CD4-positive, alpha-beta T cell (primary cell): ENCODE measurements at places on chromosomes 12 and 14.

- no peak overlapping the region for H3K27ac ChIP-seq
- peaks cover 55% of the 10 kb centered on the region for H3K36me3 ChIP-seq
- H3K27me3 ChIP-seq = no peaks in the 10 kb centered on the region
These were observed 50.8 kb downstream of the ARL1 start for GRCh38 chr12:101356794-101357193.

DNA sequence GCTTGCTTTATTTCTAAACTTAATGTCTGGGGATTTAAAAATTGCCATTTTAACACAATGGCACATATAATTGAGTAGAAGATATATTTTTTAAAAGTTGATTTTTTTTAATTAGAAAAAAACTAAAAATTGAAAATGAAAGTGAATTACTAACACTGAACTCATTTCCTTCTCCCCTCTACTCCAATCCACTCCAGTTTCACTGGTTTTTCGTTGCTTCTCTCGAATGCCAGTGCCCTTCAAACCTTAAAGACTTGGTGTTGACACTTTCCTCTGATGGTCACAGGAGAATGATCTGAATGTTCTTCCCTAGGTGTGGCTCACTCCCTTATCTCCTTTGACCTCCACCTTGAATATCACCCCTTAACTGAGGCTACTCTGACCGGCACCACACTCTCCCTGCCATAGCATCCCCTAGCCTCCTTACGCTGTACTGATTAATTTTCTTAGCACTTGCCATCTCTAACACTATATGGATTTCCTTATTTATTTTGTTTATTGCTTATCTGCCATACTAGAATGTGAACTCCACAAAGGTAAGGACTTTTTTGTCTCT lies 107.1 kb downstream of the LIN7A start:
- DNase-seq = no peak
- no peak overlapping the region for H3K4me3 ChIP-seq
- no peaks in the 10 kb centered on the region for H3K4me1 ChIP-seq
- H3K27me3 ChIP-seq = no peaks in the 10 kb centered on the region
- no peaks in the 10 kb centered on the region for H3K36me3 ChIP-seq

DNA sequence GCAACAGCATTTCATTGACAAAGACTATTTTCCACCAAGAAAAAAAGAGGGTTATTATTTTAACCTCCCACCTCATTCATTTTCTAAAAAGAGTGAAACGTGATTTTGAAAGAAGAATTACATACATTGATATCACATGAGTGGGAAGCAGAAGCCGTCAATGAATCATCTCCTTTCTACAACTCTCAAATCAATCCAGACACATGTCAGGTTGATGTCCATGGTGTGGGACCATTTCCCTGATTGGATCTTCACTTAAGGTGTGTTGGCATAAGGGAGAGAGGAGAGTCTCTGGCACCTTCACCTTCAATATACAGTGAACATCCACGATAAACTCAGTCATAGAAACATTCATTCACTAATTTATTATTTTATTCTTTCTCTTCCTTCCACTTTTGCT lies 1095.1 kb downstream of the BCL11B start:
- H3K36me3 ChIP-seq = no peaks in the 10 kb centered on the region
- H3K27me3 ChIP-seq = no peaks in the 10 kb centered on the region
- DNase-seq = no peak
- peak overlapping the region; percentile 80 for H3K27ac ChIP-seq
- peaks cover 82% of the 10 kb centered on the region for H3K4me1 ChIP-seq
- no peak overlapping the region for H3K4me3 ChIP-seq

GRCh38 chr12:119692997-119693396 lies 25.1 kb downstream of the PRKAB1 start:
- no peaks in the 10 kb centered on the region for H3K4me1 ChIP-seq
- H3K27me3 ChIP-seq = no peaks in the 10 kb centered on the region
- H3K4me3 ChIP-seq = no peak overlapping the region
- H3K27ac ChIP-seq = no peak overlapping the region
- no peak for DNase-seq

DNA sequence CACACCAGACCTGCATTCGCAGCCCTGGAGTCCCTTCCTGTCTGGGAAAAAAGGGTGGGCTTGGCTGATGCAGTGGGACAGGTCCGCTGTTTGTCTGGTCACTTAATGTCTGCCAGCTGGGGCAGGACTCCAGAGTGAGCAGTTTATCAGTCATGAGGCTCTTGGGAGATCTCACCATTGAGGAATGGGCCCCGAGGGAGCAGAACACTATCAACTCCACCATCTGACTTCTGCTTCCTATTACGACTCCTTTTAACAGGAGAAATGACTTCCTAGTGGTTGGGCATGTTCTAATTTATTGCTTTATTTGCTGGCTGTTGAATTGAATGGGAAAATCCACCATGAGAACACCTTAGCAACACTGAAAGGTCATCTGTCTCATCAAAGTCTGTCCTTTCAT lies 182.5 kb upstream of the RASSF8 start:
- H3K4me3 ChIP-seq = no peak overlapping the region
- no peak overlapping the region for H3K27ac ChIP-seq

DNA sequence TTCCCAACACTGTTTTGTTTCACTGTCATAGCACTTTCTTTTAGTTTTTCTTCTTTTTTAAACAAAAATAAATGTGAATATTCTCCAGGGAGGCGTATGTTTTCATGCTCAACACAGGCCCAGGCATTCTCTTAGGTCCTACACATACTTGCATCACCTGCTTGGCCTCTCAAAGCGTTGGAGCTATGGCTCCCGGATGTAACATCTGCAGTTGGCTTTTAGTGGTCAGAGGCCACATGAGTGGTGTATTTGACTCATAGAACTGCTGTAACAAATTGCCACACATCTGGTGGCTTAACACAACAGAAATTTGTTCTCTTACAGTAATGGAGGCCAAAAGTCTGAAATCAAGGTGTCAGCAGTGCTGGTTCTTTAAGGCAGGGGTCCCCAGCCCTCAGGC lies 44.6 kb upstream of the VRK1 start:
- H3K4me1 ChIP-seq = no peaks in the 10 kb centered on the region

GRCh38 chr14:96082420-96083300 lies 43.5 kb downstream of the C14orf132 start:
- no peak for DNase-seq
- H3K4me3 ChIP-seq = no peak overlapping the region
- H3K36me3 ChIP-seq = no peaks in the 10 kb centered on the region
- H3K27ac ChIP-seq = no peak overlapping the region
- peaks cover 12% of the 10 kb centered on the region for H3K27me3 ChIP-seq

DNA sequence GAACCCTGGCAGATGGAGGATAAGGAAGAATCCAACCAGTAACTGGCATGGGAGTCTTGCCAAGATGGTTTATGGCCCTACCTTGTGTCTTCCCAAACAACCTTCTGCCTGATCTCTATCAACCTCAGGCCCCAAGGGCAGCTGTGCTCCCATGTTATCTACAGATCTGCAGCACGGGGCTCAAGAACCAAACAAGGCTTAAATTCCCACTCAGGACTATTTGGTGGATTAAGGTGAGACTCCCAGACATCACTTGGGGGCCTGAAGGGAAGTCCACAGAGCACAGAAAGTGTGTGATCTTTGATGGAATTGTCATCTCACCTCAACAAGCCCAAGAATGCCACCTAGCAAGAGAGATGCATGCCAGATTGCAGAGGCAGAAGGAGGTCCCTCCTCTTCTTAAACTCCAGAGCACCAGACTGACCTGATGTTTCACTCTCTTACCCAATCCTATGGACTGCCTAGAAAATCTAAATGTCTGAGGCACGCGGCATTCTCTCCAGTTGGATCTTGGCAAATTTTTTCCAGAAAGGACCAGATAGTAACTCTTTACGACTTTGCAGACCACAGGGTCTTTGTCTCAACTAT lies 759.5 kb upstream of the TBX3 start:
- H3K27me3 ChIP-seq = no peaks in the 10 kb centered on the region
- no peaks in the 10 kb centered on the region for H3K36me3 ChIP-seq
- no peak for DNase-seq
- H3K27ac ChIP-seq = no peak overlapping the region
- H3K4me1 ChIP-seq = no peaks in the 10 kb centered on the region
- no peak overlapping the region for H3K4me3 ChIP-seq

GRCh38 chr12:106831699-106832098 lies 57.2 kb downstream of the RIC8B start:
- H3K36me3 ChIP-seq = no peaks in the 10 kb centered on the region
- H3K4me3 ChIP-seq = no peak overlapping the region
- H3K27me3 ChIP-seq = no peaks in the 10 kb centered on the region
- no peaks in the 10 kb centered on the region for H3K4me1 ChIP-seq
- DNase-seq = no peak
- no peak overlapping the region for H3K27ac ChIP-seq

- no peak overlapping the region for H3K27ac ChIP-seq
- DNase-seq = no peak
- H3K27me3 ChIP-seq = peaks cover 5% of the 10 kb centered on the region
- H3K4me1 ChIP-seq = no peaks in the 10 kb centered on the region
These were observed 127.1 kb downstream of the TMEM30B start for GRCh38 chr14:61153914-61154545.

DNA sequence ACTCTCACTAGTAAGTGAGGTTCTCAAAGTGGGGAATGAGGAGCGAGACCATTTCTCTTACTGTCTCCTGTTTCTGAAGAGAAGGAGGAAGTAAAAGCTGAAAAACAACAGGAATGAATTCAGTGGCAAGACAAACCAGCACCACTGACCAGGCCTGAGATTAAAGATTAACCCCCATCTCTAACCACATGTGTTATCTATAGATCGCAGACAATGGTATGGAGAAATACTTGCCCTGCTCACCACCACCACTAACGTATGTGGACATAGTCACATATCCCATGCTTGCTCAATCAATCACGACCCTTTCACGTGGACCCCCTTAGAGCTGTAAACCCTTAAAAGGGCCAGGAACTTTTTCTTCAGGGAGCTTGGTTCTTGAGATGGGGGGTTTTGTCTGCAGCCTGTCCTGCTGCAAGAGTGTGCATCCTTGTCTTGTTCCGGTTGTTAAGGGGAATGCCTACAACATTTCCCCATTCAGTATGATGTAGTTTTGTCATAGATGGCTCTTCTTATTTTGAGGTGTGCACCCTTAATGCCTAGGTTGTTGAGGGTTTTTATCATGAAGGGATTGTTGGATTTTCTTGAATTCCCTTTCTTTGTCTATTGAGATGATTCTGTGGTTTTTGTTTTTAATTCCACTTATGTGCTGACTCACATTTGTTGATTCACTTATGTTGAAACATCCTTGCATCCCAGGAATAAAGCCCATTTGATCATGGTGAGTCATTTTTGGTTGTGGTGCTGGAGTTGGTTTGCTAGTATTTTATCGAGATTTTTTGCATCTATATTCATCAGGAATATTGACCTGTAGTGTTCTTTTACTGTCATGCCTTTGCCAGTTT lies 698.8 kb upstream of the LMO3 start:
- H3K27ac ChIP-seq = no peak overlapping the region
- no peaks in the 10 kb centered on the region for H3K27me3 ChIP-seq
- H3K4me3 ChIP-seq = no peak overlapping the region
- H3K4me1 ChIP-seq = no peaks in the 10 kb centered on the region
- no peaks in the 10 kb centered on the region for H3K36me3 ChIP-seq
- no peak for DNase-seq

- no peak overlapping the region for H3K4me3 ChIP-seq
- no peaks in the 10 kb centered on the region for H3K36me3 ChIP-seq
- H3K27me3 ChIP-seq = no peaks in the 10 kb centered on the region
- H3K27ac ChIP-seq = no peak overlapping the region
These were observed 115.9 kb downstream of the SLC25A21 start for GRCh38 chr14:37056473-37056872.

DNA sequence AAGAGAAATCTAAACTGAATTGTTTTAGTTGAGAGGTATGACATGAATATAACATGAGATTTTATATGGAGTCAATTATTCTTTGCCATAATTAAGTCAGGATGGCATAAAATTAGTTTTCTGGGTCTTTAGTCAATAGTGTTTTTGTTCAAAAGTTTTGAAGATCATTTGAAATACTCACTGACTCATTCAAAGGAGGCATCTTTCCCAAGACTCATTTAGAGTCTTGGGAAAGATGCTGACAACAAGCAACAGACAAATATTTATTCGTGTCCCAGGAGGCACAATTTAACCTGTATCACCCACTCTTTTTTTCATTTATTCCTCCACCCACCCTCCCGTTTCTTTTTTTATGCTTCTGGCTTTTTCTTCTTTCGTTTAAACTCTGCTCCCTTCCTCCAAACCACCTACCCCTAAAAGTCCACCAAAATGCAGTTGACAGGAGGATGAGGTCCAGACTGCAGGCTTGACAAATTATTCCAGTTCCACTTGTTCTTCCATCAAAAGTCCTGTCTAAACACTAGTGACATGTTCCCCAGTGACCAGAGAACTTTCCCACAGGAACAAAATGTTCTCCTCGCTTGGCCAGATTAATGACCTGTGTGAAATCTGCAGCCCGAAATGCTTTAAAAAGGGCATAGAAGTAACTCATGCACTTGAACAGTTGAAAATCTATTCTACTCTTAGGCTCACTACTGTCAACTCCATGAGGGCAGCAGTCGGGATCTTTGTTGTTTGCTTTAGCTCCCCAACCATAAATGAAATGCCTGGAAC lies 43.3 kb upstream of the CSRP2 start:
- no peaks in the 10 kb centered on the region for H3K36me3 ChIP-seq
- H3K4me1 ChIP-seq = no peaks in the 10 kb centered on the region
- no peak overlapping the region for H3K4me3 ChIP-seq
- H3K27ac ChIP-seq = no peak overlapping the region

DNA sequence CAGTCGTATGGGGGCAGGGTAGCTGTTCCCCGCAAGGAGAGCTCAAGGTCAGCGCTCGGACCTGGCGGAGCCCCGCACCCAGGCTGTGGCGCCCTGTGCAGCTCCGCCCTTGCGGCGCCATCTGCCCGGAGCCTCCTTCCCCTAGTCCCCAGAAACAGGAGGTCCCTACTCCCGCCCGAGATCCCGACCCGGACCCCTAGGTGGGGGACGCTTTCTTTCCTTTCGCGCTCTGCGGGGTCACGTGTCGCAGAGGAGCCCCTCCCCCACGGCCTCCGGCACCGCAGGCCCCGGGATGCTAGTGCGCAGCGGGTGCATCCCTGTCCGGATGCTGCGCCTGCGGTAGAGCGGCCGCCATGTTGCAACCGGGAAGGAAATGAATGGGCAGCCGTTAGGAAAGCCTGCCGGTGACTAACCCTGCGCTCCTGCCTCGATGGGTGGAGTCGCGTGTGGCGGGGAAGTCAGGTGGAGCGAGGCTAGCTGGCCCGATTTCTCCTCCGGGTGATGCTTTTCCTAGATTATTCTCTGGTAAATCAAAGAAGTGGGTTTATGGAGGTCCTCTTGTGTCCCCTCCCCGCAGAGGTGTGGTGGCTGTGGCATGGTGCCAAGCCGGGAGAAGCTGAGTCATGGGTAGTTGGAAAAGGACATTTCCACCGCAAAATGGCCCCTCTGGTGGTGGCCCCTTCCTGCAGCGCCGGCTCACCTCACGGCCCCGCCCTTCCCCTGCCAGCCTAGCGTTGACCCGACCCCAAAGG lies 804 bp downstream of the GAPDH start:
- peaks cover 74% of the 10 kb centered on the region for H3K4me1 ChIP-seq
- no peaks in the 10 kb centered on the region for H3K27me3 ChIP-seq

- peaks cover 14% of the 10 kb centered on the region for H3K4me1 ChIP-seq
- H3K27me3 ChIP-seq = peaks cover 2% of the 10 kb centered on the region
- no peak overlapping the region for H3K4me3 ChIP-seq
- H3K27ac ChIP-seq = no peak overlapping the region
- DNase-seq = no peak
- H3K36me3 ChIP-seq = no peaks in the 10 kb centered on the region
These were observed 11.2 kb upstream of the LBHD2 start for GRCh38 chr14:103072595-103073366.
